IPS DF 6.9 (cell line): ENCODE measurements at places on chromosomes 3 and 15.
A peak's percentile ranks its signal among the peaks of the same experiment; 100 is the strongest.

DNA sequence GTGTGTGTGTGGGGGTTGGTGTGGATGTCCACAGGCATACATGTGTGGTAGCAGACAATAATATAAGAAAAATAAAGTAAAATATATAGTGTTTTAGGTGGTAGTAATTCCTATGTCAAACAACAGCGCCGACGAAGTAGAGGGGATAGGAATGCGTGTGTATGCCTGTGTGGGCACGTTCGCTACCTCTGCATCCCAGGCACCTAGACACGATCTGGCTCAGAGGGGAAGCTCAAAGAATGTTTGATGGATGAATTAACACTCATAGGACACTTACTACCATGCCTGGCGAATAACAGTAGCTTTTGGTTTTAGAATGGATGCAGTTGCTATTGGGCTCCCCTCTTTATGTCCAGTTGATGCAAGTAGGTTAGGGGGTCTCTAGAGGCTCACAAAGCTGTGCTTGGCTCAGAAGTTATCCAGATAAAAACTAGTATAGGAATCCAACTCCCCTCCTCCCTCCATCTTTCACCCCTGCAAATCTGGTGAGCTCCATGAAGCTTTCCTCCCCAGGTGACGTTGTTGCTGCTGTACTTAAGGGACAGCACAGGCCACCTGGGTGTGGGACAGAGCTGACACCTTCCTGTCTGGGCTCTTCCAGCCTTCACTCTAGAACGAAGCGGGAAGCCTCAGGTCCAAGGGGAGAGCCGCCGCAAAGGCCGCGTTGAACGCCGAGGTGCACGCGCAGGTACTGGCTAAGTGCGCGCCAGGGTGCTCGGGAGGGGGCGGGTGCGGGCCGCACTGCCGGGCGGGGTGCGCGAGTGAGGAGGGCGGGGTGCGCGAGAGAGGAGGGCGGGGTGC is 192.6 kb upstream of the LYSMD4 start:
- DNase-seq: no peak

- no peak for DNase-seq
Observed at GRCh38 chr15:98690272-98690950, 42.1 kb downstream of the IGF1R start.

GRCh38 chr3:108661699-108662098 is 72.2 kb downstream of the DZIP3 start:
- DNase-seq: no peak

- DNase-seq: peak; percentile 27
Observed at GRCh38 chr15:72285927-72286516, 13.7 kb upstream of the PARP6 start.

DNA sequence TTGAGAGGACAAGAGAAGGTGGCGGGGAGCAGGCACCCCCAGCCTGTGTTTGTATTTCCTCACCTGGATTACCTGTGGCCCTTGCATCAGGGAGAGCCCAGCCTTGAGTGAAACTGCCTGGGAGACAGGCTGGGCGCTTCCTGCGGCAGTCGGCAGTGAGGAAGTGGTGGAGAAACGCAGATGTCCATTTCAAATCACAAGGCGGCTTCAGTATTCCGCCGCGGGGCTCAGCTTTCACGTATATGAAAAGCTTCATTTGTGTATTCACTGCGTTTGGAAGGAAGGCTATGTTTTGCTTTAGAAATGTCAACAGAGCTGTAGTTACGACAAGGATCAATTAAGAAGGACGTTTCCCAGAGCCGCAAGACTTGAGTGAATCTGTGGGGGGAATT is 167.4 kb upstream of the CTDSPL start:
- no peak for DNase-seq

- DNase-seq: no peak
Observed at GRCh38 chr3:124364317-124365020, 365.8 kb upstream of the UMPS start.

GRCh38 chr3:12142476-12142875 is 16.2 kb downstream of the TIMP4 start:
- no peak for DNase-seq

GRCh38 chr3:175732017-175732416 is 872.9 kb downstream of the NAALADL2 start:
- no peak for DNase-seq

- no peak for DNase-seq
Observed at GRCh38 chr15:79451361-79451999, 19.3 kb downstream of the MINAR1 start.

- DNase-seq: no peak
Observed at GRCh38 chr15:65426216-65426853, 3.6 kb upstream of the IGDCC4 start.

GRCh38 chr3:66047311-66048050 is 8.8 kb upstream of the MAGI1 start:
- no peak for DNase-seq

DNA sequence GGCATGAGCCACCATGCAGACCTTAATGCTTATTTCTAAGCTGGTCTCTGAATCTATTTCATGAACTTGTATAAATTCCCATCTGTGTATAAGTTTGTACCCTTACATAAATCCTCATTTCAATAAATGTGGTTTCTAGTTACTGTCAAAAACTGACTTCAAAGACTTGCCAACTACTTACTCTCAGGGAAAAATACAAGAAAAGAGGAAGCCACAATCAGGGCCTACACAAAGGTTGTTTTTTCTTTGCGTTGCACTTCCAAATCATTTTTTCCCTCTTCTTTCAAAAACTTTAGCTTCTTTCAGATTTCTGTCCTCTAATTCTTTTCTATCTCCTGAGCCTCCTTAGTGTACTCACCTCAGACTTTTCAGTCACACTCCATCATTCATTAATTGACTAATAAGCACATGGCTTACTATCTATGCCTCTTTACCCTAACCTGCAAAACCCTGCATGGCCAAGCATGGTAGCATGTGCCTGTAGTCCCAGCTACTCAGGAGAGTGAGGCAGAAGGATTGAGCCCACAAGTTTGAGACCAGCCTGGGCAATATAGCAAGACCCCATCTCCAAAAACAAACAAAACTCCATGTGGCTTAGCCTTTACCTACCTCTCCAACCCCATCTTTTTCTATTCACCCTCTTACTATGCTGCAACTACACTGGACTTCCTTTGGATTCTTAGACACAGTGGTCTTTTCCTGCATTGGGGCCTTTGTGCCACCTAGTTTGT is 37.7 kb downstream of the BUB1B start:
- DNase-seq: no peak

DNA sequence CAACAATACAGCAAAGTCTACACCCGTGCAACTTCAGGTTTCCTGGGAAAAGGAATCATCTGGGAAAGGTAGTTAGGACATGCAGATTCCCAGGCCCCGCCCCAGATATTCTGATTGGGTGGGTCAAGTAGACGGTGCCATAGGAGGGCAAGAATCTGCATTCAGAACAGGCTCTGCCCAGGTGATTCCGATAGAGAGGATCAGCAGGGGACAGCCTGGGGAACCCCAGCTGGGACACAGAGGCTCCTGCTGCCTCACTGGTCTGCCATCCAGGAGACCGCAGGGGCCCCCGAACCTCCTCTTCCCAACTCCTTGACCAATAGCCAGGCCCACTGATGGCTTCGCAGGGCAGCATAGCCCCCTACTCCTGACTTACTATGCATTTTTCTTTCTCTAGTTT is 243.4 kb downstream of the VPS13C start:
- DNase-seq: no peak

GRCh38 chr15:80549191-80549590 is 145.0 kb downstream of the ARNT2 start:
- DNase-seq: no peak

- DNase-seq: no peak
Observed at GRCh38 chr15:68574046-68574445, 4.7 kb upstream of the CORO2B start.

GRCh38 chr15:75947092-75947491 is 43.4 kb downstream of the FBXO22 start:
- no peak for DNase-seq
